ENCODE measurements at places on chromosomes 12 and 14. TPM values are rescaled to one million over a fixed set of nuclear protein-coding genes. Genes with fewer than 3 reads are reported as not detected.

Gene DDN
- total RNA-seq: 0.33 TPM

Gene MARS1
- 254 TPM for total RNA-seq

Gene SDR9C7
- 0.42 TPM for total RNA-seq

Gene FAM90A1
- not detected for total RNA-seq

Gene MRPL51
- 196 TPM for total RNA-seq

Gene SP1
- total RNA-seq: 99.5 TPM

Gene RIPK3
- not detected for total RNA-seq

Gene CISTR
- not detected for total RNA-seq

GRCh38 chr12:28313631-28314030 lies 123.4 kb downstream of the CCDC91 start:
- H3K4me1 ChIP-seq: no peaks in the 10 kb centered on the region
- H3K27me3 ChIP-seq: no peaks in the 10 kb centered on the region
- H3K4me3 ChIP-seq: no peak overlapping the region
- H3K27ac ChIP-seq: no peak overlapping the region
- H3K36me3 ChIP-seq: no peaks in the 10 kb centered on the region

DNA sequence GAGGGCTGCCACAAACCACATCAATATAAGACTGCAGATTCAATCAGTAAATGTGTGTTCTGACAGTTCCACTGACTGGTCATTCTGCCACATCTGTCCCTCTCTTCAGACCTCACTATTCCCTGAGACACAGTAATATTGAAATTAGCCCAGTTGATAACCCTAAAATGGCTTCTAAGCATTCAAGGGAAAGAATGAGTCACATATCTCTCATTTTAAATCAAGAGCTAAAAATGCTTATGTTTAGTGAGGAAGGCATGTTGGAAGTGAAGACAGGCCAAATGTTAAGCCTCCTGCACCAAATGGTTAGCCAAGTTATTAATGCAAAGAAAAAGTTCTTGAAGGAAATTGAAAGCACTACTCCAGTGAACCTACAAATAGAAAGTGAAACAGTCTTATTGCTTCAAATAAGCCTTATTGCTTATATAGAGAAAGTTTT lies 24.5 kb upstream of the KIF21A start:
- no peaks in the 10 kb centered on the region for H3K4me1 ChIP-seq
- no peaks in the 10 kb centered on the region for H3K27me3 ChIP-seq
- H3K36me3 ChIP-seq: no peaks in the 10 kb centered on the region
- no peak overlapping the region for H3K4me3 ChIP-seq

DNA sequence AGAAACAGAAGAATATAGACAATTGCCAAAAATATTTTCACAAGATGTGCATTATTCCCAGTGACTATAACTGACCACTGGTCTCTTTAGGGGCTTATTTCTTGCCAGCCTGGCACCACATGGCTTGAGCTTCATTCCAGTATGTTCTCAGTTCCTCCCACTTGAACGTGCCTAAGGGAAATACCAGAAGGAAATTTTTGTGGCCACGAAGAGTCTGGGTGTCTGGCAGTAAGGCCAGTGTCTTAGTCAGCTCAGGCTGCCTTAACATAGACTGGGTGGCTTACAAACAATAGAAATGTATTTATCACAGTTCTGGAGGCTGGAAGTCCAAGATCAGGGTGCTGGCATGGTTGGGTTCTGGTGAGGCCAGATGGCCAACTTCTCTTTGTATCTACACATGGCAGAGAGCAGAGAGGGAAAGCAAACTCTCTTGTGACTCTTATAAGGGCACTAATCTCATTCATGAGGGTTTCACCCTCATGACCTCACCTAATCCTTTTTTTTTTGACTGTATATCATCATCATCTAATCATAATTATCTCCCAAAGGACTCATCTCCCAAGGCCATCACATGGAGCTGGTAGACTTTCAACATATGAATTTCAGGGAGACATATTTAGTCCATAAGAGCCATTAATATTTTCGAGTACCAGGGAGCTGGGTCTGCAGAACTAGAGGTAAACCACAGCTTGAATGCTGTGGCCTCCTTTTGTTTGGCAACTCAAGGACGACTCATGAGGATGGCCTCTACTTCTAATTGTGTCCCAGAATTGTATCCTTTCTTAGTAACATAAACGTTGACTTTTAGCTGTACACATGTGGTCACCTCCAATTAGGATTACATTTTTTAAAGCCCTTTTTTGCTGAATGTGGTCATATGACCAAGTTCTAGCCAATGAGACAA lies 5.1 kb upstream of the SMOC1 start:
- no peak overlapping the region for H3K27ac ChIP-seq
- no peak overlapping the region for H3K4me3 ChIP-seq
- peaks cover 30% of the 10 kb centered on the region for H3K27me3 ChIP-seq
- H3K36me3 ChIP-seq: no peaks in the 10 kb centered on the region
- DNase-seq: no peak
- H3K4me1 ChIP-seq: no peaks in the 10 kb centered on the region

DNA sequence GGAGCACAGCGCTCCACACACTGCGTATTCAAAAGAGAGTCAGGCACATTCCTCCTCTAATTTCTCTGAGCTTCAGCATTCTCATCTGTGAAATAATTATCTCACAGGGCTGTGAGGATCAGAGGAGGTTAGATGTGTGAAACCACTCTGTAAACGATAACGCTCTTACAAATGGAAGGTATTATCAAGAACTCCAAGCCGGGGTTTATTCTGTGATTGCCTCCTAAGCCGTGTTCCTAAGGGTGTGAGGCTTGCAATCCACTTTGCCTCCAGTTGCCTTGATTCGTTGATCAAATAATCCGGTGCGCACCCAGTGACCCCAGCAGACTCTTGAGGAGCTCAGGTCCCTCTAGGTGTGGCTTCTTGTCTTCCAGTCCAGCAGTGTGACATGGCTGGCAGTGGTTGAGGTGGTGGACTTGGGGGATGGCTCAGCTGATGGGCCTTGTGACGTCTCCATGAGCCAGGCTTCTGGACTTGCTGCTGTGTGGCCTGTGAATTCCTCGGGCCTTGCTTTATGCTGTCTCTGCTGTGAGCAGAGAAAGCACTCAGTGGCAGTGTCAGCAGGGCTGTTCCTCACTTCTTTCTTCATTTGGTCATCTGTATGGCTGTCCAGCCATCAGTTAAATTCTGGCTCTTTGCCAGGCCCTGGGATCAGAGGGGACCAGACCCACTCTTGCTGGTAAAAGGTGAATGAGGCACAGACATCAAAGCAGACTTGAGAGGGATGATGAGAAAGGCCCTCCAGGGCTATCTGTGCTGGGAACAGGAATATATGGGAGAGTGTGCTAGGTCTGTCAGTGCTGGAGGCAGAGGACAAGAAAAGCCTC lies 71.0 kb downstream of the SLC25A47 start:
- H3K27me3 ChIP-seq: peaks cover 49% of the 10 kb centered on the region
- H3K27ac ChIP-seq: no peak overlapping the region
- peaks cover 24% of the 10 kb centered on the region for H3K4me1 ChIP-seq
- peaks cover 6% of the 10 kb centered on the region for H3K36me3 ChIP-seq
- H3K4me3 ChIP-seq: no peak overlapping the region

GRCh38 chr12:28050606-28051005 lies 78.1 kb upstream of the PTHLH start:
- no peak for DNase-seq
- no peak overlapping the region for H3K27ac ChIP-seq
- no peaks in the 10 kb centered on the region for H3K27me3 ChIP-seq
- peaks cover 3% of the 10 kb centered on the region for H3K4me1 ChIP-seq
- H3K4me3 ChIP-seq: no peak overlapping the region
- H3K36me3 ChIP-seq: no peaks in the 10 kb centered on the region

GRCh38 chr12:40559865-40560264 lies 132.4 kb upstream of the CNTN1 start:
- DNase-seq: no peak
- H3K27ac ChIP-seq: no peak overlapping the region
- H3K4me3 ChIP-seq: no peak overlapping the region

GRCh38 chr12:47223848-47224213 lies 144.1 kb upstream of the AMIGO2 start:
- H3K4me3 ChIP-seq: peak overlapping the region; percentile 61
- H3K36me3 ChIP-seq: no peaks in the 10 kb centered on the region
- no peaks in the 10 kb centered on the region for H3K4me1 ChIP-seq
- no peaks in the 10 kb centered on the region for H3K27me3 ChIP-seq
- H3K27ac ChIP-seq: peak overlapping the region; percentile 55
- DNase-seq: no peak

- peak; percentile 32 for DNase-seq
- H3K4me3 ChIP-seq: no peak overlapping the region
- no peak overlapping the region for H3K27ac ChIP-seq
- H3K36me3 ChIP-seq: no peaks in the 10 kb centered on the region
- peaks cover 6% of the 10 kb centered on the region for H3K4me1 ChIP-seq
Observed at GRCh38 chr12:93518725-93519124, 51.4 kb downstream of the MRPL42 start.

DNA sequence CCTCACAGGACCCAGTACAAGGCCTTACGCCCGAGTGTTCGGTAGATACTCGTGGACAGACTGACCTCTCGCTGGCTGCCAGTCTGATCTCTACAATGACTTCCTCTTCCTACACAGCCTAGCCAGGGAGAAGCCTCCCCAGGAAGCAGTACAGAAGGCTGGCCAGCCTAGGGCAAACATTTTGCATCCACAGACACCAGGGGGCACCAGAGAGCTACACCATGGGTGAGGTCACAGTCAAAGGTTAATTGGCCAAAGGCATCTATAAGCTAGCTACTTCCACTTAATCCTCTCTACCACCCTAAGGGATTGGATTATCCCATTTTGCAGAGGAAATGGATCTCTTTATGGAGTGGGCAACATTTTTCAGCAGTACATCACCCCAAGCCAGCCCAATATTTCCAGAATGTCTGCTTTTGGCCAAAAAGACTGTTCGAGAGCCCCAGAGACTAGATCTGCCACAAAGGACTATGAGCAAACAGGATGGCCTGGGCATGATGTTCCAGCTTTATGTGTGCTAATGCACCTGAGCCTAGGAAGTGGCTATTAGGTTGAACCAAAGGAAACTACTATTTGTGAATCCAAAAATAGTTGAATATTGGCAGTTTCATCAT lies 14.6 kb upstream of the PNMA1 start:
- DNase-seq: peak; percentile 97
- no peak overlapping the region for H3K27ac ChIP-seq
- H3K4me3 ChIP-seq: no peak overlapping the region
- peaks cover 36% of the 10 kb centered on the region for H3K36me3 ChIP-seq
- H3K27me3 ChIP-seq: no peaks in the 10 kb centered on the region

DNA sequence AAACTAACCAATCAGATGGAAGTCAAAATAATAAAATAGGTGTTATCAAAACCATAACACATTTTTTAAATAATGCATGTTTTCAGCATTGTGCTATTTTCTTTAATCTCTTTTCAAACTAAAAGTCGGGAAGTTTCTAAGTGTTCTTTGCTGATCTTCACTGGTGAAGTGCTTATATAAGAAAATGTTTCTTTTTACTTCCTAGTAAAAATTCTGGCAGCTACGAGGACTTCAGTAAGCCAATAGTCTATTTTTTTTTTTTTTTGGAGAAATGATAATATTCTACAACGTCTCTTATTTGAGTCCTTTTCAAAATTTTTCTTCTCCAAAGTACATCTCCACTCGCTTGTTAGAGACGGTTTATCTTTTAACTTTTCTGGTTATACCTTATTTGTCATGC lies 448.0 kb downstream of the SLC6A15 start:
- H3K4me3 ChIP-seq: no peak overlapping the region
- no peak for DNase-seq
- no peaks in the 10 kb centered on the region for H3K36me3 ChIP-seq
- no peaks in the 10 kb centered on the region for H3K27me3 ChIP-seq
- no peaks in the 10 kb centered on the region for H3K4me1 ChIP-seq

- H3K27ac ChIP-seq: no peak overlapping the region
- no peaks in the 10 kb centered on the region for H3K36me3 ChIP-seq
- DNase-seq: no peak
- H3K27me3 ChIP-seq: peaks cover 59% of the 10 kb centered on the region
- no peak overlapping the region for H3K4me3 ChIP-seq
Observed at GRCh38 chr14:97283005-97283403, 485.8 kb downstream of the VRK1 start.

DNA sequence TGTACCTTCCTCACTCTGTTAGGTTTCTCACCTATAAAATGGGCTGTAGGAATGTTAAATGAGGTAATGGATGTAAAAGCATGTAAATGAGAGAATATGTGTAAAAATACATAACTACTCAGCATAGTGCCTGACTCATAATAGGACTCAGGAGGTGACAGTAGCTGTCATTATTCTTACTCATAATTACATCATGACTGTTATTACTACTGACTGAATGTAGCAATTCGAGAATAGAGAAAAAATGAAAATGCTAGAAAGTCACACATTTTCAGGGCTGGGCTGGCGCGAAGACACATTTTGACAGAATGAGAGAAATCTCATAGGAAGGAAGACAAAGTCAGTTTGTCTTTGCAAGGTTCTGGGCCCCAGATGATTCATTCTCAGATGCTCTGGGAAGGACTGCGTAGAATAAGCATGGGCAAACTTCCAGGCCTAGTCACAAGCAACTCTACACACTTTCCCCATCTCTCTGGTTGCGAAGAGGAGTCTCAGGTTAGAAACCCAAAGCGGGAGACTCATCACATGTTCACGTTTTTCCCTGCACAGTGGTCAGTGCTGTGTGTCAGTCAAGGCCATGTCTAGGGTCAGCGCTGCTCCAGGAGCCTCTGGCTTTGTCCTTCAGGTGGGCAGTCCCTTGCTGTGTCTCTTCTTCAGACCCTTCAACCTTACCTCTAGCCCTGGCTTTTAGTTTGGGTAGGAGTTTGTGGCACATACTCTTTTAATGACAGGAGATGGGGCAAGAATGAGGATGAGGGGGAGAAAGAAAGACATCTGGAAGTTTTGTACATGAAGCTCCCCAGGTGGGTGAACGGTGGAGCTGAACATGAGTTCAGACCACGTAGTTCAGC lies 8.4 kb downstream of the GPRC5A start:
- H3K4me1 ChIP-seq: no peaks in the 10 kb centered on the region
- DNase-seq: no peak

DNA sequence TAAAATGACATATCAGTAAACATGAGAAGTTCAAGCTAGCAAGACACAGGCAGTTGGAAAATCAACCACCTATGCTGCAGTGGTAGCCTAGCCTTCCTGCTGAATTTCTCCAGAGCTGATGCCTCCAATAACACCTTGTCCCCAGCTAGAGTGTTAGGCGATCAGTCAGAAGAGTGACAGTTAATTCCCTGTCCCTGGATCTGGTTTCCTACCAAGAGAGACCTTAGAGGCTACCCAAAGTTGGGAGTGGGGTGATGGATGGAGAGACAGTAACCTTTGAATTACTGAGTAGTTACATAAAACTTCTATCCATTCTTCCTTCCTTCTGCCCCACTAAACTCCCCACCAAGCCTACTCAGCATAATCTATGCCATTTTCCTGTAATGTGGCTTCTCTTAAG lies 1.9 kb upstream of the ANO2 start:
- H3K4me3 ChIP-seq: no peak overlapping the region
- peaks cover 34% of the 10 kb centered on the region for H3K36me3 ChIP-seq
- H3K27ac ChIP-seq: no peak overlapping the region
- DNase-seq: no peak

Data from endodermal cell (in vitro differentiated cells).